ENCODE measurements at places on chromosomes 5 and 9. TPM values are rescaled to one million over a fixed set of nuclear protein-coding genes. Genes with fewer than 3 reads are reported as not detected.

- no peak for DNase-seq
These were observed 9.6 kb upstream of the CCDC180 start for GRCh38 chr9:97297889-97298288.

DNA sequence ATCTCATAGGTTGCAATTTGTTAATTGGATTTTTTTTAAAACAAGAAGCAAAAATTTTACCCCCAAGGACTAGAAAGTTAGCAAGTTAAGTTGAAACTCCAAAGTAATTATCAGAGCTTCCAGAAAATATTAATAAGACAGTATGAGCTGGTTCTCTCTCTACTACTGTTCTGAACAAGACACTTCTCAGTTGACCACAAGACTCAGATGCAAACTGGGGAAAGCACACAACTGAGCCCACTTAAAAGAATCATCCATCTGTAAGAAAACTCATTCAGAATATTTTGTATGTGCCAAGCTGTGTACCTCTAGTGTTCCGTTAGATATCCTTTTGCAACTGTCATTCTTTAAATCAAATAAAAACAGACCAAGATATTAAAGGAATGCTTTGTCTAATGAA, 60.0 kb downstream of the MAP1B start:
- no peak for DNase-seq

ZNF618 gene
- 78.9 TPM for total RNA-seq

GRCh38 chr5:137191179-137191578, 307.9 kb downstream of the SPOCK1 start:
- no peak for DNase-seq

ARRDC3 gene
- 49.9 TPM for total RNA-seq

- no peak for DNase-seq
These were observed 27.4 kb downstream of the INVS start for GRCh38 chr9:100126423-100126822.

LIFR gene
- total RNA-seq, result 62.4 TPM

- DNase-seq, result peak; percentile 62
These were observed at the start of gene SLC1A3 for GRCh38 chr5:36606428-36607113. Gene SLC1A3, plus strand, starts transcription at chr5:36606606. Its CDS starts 1,818 bp downstream, at chr5:36608424.

PLAC8L1 gene
- total RNA-seq, result 2.6 TPM

DNA sequence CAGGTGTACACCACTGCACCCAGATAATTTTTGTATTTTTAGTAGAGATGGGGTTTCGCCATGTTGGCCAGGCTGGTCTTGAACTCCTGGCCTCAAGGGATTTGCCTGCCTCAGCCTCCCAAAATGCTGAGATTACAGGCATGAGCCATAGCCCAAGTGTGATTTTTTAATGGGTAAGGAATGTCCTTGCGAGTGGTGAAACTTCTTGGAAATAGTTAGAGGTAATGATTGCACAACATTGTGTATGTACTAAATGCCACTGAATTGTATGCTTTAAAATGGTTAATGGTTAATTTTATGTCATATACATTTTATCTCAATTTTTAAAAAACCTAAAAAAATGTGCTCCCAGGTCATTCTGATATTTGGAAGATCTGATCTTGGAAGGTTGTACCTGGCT, 59.9 kb upstream of the IL6ST start:
- DNase-seq, result no peak

DNA sequence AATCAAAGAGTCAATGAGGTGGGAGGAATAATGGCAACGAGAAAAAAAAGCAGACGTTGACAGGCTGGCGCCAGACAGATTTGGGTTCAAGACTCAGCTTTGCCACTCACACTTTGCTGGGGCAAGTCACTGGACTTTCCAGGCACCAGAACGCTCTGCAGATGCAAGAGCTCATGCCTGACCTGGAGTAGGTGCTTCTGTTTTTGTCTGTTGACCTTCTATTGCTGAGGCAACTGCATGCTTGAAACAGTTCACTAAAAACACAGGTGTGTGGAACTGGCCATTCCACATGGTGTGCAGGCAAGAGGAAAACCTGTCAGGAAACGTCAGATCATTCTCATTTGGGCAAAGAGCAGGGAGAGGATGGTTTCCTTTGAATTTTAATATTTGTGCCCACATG, 161.2 kb upstream of the SMIM23 start:
- no peak for DNase-seq

STING1 gene
- total RNA-seq, result 26.8 TPM

Data from mesothelial cell of epicardium (in vitro differentiated cells).